Heart left ventricle (tissue), 16 donors: ENCODE measurements at places on chromosomes 6 and 20. TPM values are rescaled to one million over a fixed set of nuclear protein-coding genes. Genes with fewer than 3 reads are reported as not detected.

Gene HUS1B
- 0.39 TPM for total RNA-seq

Gene GTSF1L
- total RNA-seq, result not detected

Gene TREML4
- total RNA-seq, result not detected

Gene COL9A3
- 1.9 TPM for total RNA-seq

Gene KCNK5
- 0.45 TPM for total RNA-seq

Gene MPIG6B
- 0.27 TPM for total RNA-seq

Gene NHLRC1
- total RNA-seq, result 2.5 TPM

Gene TBXT
- total RNA-seq, result not detected

GRCh38 chr6:79676785-79677736, 45.9 kb downstream of the SH3BGRL2 start:
- H3K27ac ChIP-seq, result no peak overlapping the region
- no peak overlapping the region for H3K4me3 ChIP-seq
- peaks cover 8% of the 10 kb centered on the region for H3K36me3 ChIP-seq
- no peaks in the 10 kb centered on the region for H3K27me3 ChIP-seq
- H3K4me1 ChIP-seq, result no peaks in the 10 kb centered on the region

DNA sequence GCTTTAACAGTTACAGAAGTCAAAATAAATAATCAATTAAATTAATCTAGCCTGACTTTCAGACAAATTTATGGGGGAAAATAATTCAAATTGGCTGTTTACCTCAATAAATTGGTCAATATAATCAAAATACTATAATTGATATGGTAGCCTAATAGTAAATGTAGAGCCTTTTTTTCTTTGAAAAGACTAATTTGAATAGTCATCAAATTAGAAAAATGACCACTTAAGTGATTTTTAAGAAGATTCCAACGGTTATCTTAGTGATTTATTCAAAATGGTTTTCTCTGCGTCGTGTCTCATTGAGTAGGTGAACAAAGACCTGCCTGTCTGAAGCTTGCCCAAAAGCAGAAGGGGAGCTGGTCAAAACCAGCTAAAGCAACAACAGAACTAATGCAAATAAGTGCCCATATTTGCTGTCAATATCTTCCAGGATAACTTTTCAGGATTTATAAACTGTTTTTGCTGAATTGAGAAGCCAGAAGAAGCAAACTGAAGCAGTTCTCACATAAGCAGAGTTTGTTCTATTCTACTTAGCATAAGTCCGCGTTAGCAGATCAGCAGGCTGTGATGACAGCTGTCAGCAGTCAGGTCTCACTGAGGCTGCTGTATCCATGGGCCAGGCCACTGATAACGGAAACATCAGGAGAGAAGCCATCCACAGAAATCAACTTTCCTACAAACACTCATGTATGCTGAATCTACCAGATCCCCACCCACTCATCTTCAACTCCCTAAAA, 7.0 kb downstream of the RCAN2 start:
- H3K27me3 ChIP-seq, result no peaks in the 10 kb centered on the region
- H3K4me3 ChIP-seq, result no peak overlapping the region
- DNase-seq, result peak; percentile 79
- peaks cover 38% of the 10 kb centered on the region for H3K4me1 ChIP-seq
- H3K27ac ChIP-seq, result peak overlapping the region; percentile 94

- DNase-seq, result no peak
- no peak overlapping the region for H3K4me3 ChIP-seq
- H3K27ac ChIP-seq, result no peak overlapping the region
- H3K4me1 ChIP-seq, result no peaks in the 10 kb centered on the region
Measured at GRCh38 chr6:114276783-114277182, 66.0 kb downstream of the HS3ST5 start.

DNA sequence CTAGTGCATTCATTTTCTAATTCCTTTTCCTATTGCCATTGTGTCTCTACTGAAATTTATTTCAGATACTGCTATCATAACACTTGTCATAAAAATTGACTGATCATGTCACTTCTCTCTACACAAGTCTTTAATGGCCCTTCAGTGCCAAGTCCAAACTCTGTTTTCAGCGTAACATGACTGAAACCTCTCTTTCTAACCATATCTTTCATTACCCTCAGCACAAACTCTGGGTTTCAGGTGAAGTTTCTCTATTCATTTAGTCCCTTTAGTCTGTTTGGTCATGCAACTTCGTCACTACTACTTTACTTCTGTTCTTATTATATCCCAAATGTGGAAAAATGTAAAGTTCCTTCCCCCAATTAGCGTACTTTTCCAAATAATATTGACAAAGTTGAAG, 234.9 kb downstream of the OGFRL1 start:
- no peak overlapping the region for H3K4me3 ChIP-seq
- H3K27ac ChIP-seq, result no peak overlapping the region
- DNase-seq, result no peak
- peaks cover 4% of the 10 kb centered on the region for H3K4me1 ChIP-seq
- H3K27me3 ChIP-seq, result no peaks in the 10 kb centered on the region
- H3K36me3 ChIP-seq, result no peaks in the 10 kb centered on the region

- H3K4me3 ChIP-seq, result no peak overlapping the region
- H3K36me3 ChIP-seq, result no peaks in the 10 kb centered on the region
- H3K4me1 ChIP-seq, result no peaks in the 10 kb centered on the region
- no peaks in the 10 kb centered on the region for H3K27me3 ChIP-seq
Measured at GRCh38 chr6:68958327-68958726, 323.2 kb downstream of the ADGRB3 start.

DNA sequence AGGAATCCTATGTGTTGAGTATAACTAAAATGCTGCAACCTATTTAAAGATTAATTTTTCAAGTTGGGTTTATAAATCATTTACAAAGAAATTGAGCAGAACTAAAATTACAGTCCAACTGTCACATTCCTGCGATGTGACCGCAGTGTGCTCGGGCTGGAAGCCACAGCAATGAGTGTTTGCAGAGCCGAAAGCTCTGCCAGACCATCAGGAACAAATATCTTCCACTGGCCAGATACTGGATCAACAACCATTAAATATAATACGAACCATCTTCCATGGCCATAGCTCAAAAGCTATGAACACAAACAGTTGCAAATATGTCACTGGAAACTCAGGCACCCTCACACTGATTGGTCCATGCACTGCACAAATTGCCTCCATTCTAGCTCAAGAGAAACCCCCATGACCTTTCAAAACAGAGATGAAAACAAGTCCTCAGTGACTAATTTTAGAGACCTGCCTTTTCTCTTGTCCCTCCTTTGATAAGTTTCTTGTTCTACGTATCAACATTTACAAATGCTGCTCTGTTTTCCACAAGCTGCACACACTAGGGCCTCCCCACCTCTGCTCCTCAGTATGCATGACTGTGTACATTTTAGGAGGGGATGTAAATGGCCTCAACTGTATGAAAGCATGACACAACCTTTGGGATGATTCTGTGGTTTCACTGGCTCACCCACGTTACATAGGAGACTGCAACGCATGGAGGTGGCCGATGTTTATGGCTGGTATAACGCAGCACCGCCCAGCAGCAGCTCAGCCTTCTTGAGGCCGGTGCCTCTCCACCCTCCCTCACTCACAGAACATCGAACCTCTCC, 171.7 kb downstream of the WDR27 start:
- DNase-seq, result no peak
- H3K27ac ChIP-seq, result peak overlapping the region; percentile 43
- no peaks in the 10 kb centered on the region for H3K27me3 ChIP-seq
- no peaks in the 10 kb centered on the region for H3K36me3 ChIP-seq
- H3K4me1 ChIP-seq, result no peaks in the 10 kb centered on the region

GRCh38 chr20:21339499-21339898, 36.4 kb downstream of the XRN2 start:
- H3K27me3 ChIP-seq, result no peaks in the 10 kb centered on the region
- H3K4me3 ChIP-seq, result no peak overlapping the region
- DNase-seq, result no peak
- peaks cover 4% of the 10 kb centered on the region for H3K36me3 ChIP-seq

- no peak overlapping the region for H3K27ac ChIP-seq
- no peak for DNase-seq
- H3K27me3 ChIP-seq, result no peaks in the 10 kb centered on the region
- H3K4me1 ChIP-seq, result no peaks in the 10 kb centered on the region
Measured at GRCh38 chr6:125631165-125631564, 118.3 kb upstream of the HEY2 start.

GRCh38 chr6:70844301-70844700, 112.6 kb downstream of the B3GAT2 start:
- no peaks in the 10 kb centered on the region for H3K4me1 ChIP-seq
- H3K36me3 ChIP-seq, result no peaks in the 10 kb centered on the region
- no peak overlapping the region for H3K4me3 ChIP-seq
- H3K27ac ChIP-seq, result no peak overlapping the region

DNA sequence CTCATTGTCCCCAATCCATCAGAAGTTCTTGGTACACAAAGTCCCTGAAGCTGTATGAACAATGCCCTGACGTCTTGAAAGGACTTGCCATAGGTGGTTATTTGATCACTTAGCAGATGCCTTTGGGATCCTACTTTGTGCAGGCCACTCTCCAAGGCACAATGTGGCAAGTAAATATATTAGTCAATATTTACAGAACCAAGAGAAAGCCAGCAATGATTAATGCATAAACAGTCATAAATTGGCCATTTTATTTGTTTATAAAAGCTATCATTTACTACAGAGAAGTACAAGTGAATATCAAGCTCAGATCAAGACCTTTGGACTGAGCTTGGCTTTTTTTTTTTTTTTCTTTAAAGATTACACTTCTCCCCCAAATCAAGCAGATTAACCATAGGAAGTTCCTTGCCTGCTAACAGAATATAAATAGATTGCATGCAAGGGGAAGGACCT, 161.8 kb downstream of the MTHFD1L start:
- H3K27me3 ChIP-seq, result no peaks in the 10 kb centered on the region
- H3K4me3 ChIP-seq, result no peak overlapping the region
- no peaks in the 10 kb centered on the region for H3K36me3 ChIP-seq
- DNase-seq, result no peak
- peaks cover 2% of the 10 kb centered on the region for H3K4me1 ChIP-seq
- no peak overlapping the region for H3K27ac ChIP-seq

GRCh38 chr20:7358670-7359069, 581.6 kb downstream of the HAO1 start:
- no peaks in the 10 kb centered on the region for H3K36me3 ChIP-seq
- DNase-seq, result no peak
- H3K27ac ChIP-seq, result no peak overlapping the region
- H3K4me3 ChIP-seq, result no peak overlapping the region
- no peaks in the 10 kb centered on the region for H3K27me3 ChIP-seq

DNA sequence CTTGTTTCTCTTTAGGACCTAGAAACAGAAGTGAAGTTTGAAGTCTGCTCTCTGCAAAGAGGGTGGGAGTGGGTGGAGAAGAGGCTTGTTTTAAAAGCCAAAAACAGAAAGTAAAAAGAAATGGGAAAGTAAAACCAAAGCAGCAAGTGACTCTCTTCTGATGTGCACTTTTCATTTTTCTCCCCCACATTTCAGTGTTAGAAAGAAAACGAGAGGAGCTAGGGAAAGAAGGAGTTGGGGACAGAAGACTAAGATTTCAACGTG, 1.3 kb downstream of the C6orf141 start:
- no peaks in the 10 kb centered on the region for H3K36me3 ChIP-seq
- DNase-seq, result no peak
- H3K27ac ChIP-seq, result no peak overlapping the region
- H3K27me3 ChIP-seq, result no peaks in the 10 kb centered on the region
